ENCODE measurements at places on chromosomes 2 and 18.

GRCh38 chr2:66192888-66193287 is 242.0 kb upstream of the MEIS1 start:
- DNase-seq: no peak

DNA sequence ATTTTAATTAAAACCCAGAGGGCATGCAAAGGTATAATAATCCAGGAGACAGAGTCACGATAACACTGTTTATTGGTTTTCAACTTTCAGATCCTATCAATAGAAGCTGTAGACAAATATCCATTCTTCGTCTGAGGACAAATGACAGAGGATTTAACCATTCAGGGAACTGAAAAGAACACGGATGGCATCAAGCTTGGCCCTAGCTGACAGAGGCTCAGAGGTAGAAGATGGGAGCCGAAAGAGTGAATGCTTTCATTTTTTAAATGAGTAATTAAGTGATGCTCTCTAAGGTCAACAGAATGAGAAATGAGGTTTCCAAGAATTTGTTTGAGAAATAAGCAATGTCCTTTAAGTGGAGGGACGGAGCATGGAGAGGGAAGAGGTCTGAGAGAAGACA is 62.1 kb downstream of the BCL2 start:
- DNase-seq: no peak

- DNase-seq: no peak
Observed at GRCh38 chr2:42127425-42128424, 41.4 kb upstream of the EML4 start.

GRCh38 chr2:182553483-182553882 is 126.6 kb upstream of the PDE1A start:
- DNase-seq: no peak

GRCh38 chr18:3706279-3707097 is 256.5 kb downstream of the TGIF1 start:
- DNase-seq: no peak

DNA sequence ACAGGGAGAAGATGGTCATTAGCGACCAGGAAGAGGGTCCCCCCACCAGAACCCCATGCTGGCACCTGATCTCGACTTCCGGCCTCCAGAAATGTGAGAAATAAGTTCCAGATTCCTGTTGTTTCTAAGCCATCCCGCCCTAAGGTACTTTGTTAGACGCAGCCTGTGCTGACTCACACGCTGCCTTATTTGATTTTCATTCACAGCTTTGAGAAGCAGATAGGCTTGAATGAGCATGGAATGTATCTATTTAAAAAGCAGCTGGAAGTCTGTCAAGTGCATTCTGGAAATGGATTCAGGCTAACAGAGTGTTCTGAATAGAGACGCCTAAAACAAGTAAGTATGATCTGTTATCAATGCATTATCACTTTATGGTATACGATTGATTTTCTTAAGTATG is 8.3 kb upstream of the IL1R2 start:
- no peak for DNase-seq

GRCh38 chr2:152648336-152648735 is 68.9 kb downstream of the PRPF40A start:
- DNase-seq: no peak

- no peak for DNase-seq
Observed at GRCh38 chr18:34864836-34865497, 154.9 kb downstream of the DTNA start.

GRCh38 chr2:70981421-70981820 is 3.0 kb downstream of the ANKRD53 start:
- DNase-seq: no peak

Measured in stimulated activated CD8-positive, alpha-beta memory T cell treated with anti-CD3 and anti-CD28 coated beads, Interleukin-2, amount 100 ng/mL, for 1 hour (primary cell).